Stimulated activated CD8-positive, alpha-beta memory T cell treated with anti-CD3 and anti-CD28 coated beads, Interleukin-7, amount 100 ng/mL, for 1 hour (primary cell): ENCODE measurements at places on chromosomes 7 and 10.

- no peak for DNase-seq
These were observed 857.8 kb downstream of the KCNMA1 start for GRCh38 chr10:76779796-76780301.

DNA sequence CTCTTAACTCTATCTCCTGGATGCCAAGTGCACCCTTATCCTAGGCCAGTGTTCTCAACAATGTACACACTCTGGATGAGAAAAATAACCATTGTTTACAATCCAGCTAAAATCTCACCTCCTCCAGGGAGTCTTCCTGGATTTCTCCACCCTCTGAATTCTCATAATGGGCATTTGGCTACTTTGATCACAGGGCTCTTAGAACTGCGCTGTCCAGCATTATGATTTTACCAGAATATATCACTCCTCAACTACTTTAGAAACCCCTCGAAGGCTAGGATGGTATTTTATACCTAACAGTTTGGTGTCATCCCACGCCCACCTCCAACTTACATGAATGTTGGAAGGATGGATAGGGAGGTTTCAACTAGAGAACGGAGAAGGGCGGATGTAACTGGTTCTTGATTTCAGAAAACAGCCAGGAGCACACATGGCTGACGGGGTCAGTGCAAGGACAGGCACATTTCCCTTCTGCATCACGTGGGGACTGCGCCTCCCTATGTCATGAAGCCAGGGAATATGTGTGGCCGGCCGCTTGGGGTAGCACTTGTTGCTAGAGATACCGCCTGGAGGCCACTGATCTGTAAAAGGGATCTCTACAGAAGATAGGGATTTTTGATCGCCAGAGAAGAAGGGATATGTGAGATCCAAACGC lies 1.2 kb upstream of the ATP6V0E2 start:
- DNase-seq = no peak

- DNase-seq = no peak
These were observed 20.0 kb downstream of the RBM17 start for GRCh38 chr10:6108631-6109443.

DNA sequence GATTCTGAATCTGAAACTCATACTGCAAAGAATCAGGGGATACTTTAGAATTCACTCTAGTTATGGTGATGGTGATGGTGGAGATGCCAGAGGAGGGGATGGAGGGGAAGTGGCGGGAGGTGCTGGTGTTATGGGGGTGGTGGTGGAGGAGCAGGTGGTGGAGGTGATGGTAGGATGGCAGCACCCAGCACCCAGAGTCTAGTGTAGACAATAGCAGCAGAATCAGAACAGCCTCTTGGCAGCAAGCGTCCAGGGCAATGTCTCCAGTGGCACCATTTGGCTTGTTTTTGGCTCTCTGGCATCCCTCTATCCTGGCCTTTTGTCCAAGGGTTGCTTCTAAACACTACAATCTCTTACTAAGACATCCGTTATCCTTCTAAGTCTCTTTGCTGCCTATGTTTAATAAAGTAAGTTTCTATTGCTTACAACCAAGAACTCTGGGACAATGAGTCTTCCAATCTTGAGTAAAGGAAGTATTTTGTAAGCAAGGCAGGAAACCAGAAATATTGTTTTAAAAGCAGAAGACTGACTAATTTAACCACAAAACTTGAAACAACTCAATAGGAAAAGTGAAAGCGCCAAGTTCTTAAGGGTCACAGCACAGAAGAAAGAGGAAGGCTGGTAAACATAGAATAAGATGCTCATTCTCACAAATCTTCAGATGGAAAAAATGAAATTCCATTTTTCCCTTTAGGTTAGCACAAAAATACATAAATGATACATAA lies 42.4 kb upstream of the GDF10 start:
- DNase-seq = no peak

DNA sequence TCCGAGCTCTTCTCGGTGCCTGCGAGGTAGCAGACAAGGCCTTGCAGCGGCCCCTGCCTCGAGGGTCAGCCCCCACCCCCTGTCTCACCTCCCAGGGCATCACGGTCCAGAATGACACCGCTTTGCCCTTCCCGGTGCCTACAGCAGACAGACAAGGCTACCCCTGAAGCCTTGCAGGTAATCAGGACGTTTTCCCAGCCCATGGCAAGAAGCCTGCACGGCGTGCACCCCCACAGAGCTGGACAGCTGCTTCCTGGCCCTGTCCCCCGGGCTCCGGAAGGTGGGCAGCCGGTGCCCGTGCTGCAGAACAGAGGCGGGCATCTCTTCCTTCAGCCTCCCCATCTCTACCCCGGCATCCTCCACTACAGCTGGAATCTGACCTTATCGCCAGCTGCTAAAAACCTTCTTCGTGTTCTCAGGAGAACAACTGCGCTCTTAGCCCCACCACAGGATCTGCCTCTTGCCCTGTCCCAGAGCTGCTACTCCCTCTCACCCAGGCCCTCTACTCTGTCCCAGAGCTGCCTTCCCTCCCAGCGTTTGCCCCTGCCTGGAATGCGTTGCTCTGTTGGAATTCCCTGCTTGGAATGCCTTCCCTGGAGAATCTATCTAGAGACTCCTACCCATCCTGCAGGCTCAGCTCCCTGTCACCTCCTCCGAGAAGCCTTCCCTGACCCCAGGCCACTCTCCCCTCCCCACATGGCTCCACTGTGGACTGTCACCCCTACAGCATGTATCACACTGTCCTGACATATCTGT lies 4.7 kb downstream of the MYL10 start:
- no peak for DNase-seq

DNA sequence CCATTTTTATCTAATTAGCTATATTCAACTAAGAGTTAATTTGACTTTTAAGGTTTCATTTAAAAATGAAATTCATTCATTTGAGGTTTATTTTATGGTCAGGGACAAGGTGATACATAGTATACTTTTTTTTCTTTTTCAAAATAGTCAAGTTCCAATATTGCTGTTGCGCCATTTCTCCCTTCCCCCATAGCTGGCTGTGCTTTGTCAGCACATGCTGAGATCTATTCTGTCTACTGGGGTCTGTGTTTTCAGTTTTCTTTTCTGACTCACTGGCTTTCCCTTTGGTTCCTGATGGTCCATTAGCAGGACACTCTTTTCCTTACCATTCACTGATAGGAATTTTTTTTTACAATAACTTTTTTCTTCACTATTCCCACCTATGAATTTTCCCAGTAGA lies 336.4 kb upstream of the TMEM229A start:
- no peak for DNase-seq

DNA sequence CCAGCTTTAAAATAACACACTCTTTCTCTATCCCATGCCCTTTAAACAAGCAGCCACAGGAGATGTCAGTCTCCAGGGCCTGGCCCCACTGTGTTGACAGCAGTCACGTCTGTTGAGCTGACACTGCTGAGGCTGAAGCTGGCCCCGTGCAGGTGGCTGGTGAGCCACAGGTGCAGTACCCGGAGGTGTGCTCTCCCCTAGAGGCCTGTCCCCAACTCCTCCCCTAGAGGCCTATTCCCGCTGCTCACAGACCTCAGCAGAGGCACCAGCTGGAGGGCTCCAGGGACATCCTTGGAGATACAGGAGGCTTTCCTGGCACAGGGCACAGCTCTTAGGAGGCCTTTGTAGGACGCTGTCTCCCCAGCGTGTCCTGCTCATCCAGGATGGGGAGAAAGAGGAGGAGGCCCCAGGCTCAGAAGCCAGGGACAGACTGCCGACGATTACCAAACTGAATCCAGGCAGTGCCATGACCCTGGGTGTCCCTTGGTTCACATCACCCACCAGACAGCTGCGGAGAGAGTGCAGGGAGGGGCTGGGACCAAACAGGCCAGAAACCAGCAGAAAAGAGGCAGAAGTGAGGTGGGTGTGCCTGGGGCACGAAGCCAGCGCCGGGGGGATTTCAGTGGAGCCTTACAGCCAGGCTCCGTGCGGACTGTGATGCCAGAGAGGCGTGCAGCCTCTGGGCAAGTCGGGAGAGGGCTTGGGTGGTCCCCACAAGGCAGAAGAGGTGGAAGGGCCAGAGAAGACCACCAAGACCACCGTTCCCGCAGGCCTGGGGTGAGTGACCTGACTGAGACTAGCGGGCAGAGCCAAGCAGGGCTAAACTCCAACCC lies 18.5 kb upstream of the TTYH3 start:
- DNase-seq = no peak

DNA sequence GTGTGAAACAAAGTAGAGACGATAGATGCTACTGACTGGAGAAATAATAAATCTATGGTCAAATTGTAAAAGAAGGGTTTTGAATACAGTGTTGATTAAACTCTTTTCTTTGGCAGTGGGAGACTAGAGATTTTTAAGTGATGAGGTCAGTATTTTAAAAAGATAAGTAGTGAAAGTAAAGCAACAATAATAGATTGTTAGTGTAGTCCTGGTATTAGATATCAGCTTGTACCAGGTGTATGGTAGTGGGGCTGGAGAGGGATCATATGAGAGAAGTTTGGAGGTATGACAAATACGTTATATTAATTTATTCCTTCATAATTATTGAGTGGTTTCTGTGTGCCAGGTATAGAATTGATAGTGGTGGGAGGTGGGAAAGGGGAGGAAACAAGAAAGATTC lies 25.2 kb downstream of the PHTF2 start:
- no peak for DNase-seq

GRCh38 chr10:102775935-102776669 lies 32.4 kb downstream of the WBP1L start:
- DNase-seq = no peak

- no peak for DNase-seq
These were observed 26.7 kb downstream of the DDC start for GRCh38 chr7:50538478-50538877.

- no peak for DNase-seq
These were observed 177.9 kb upstream of the BET1 start for GRCh38 chr7:94182066-94182465.

DNA sequence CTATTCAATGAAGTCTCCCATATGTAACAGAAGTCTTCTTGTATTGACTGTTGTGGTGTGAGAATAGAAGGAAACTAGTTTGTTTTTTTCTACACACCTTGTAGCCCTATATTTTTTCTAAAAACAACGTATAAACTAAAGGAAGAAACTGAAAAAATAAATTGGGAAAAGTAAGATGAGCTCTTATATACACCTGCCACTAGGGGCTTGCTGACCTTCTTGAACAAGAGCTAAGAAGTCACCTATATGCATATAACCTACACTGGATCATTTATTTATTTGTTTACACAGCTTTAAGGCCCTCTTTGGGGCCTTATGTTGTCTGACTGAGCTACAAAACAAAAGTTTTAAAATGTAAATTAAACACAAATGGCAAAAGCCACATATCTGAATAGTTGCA lies 383.0 kb downstream of the HPSE2 start:
- DNase-seq = no peak

DNA sequence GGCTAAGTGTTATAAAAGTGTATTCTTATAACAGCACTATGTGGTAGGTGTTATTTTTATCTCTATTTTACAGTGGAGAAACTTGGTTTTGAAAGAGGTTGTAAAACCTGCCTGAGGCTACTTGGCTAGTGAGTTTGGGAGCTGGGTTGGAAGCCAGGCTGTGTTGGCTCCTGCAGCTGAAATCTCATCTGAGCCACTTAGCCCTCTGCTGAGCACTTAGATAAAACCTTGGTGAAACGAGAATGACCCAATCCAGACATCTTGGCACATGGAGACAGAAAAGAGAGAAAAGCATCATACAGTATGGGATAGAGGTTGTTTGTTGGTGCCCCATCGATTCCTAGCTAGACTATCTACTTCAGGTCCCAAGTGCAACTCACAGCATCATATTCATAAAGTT lies 37.4 kb downstream of the BLNK start:
- DNase-seq = no peak

DNA sequence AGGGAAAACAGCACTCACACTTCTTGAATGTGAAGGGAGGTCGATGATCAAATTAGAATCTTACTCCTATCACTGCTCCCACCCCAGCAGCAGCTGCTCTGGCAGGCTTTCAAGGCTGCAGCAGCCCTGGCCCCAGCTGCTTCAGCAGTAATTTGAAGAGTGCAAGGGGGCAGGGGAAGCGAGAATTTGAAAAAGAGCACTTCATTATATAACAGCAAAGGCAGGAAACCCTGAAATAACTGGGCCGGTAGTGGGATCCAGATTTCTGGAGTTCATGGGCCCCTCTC lies 44.9 kb downstream of the MYPN start:
- DNase-seq = no peak

- no peak for DNase-seq
These were observed 92.7 kb upstream of the GPR26 start for GRCh38 chr10:123573236-123574108.

DNA sequence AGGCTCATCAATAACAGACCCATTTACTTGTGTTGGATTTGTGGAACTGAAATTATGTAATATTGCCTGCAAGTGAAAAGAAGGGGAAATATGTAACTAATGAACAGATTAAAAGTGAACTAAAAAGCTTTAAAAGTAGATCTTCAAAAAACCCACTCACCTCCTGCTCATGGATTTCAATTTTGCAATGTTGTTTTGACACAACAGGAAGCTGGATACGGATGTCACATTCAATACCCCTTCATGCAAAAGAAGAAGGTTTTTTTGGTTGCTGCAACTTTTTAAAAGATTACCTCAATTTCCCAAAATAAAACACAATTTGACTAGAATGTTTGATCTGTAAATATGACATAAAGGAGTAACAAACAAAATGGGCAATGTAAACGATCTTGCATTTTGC lies 3.3 kb downstream of the MKI67 start:
- DNase-seq = no peak

DNA sequence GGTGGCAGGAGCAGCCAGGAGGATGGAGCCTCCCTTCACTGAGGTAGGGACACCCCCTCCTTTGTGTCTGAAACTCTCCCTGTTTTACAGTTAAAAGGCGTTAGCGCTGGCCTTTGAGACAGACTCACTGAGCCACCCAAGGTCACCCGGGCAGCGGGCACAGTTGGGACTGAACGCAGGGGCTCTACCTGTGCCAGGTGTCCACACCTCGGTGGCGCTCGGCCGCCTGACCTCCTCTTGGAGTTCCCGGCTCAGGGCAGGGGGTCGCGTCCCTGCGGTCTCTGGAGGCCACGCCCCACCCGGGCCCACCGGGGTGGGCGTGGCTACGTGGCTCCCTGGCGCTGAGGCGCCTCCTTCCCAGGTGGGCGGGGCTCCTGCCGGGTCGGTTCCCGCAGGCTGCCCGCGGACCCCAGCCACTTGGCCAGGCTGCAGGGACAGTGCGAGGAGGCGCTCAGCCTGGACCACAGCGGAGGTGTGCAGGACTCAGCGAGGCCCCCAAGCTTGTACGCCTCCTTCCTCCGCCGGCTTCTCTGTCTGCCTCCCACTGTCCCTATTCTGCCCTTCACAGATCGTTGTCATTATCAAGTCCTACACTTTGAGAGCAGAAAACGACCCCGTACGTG lies 39.9 kb upstream of the LEP start:
- no peak for DNase-seq

DNA sequence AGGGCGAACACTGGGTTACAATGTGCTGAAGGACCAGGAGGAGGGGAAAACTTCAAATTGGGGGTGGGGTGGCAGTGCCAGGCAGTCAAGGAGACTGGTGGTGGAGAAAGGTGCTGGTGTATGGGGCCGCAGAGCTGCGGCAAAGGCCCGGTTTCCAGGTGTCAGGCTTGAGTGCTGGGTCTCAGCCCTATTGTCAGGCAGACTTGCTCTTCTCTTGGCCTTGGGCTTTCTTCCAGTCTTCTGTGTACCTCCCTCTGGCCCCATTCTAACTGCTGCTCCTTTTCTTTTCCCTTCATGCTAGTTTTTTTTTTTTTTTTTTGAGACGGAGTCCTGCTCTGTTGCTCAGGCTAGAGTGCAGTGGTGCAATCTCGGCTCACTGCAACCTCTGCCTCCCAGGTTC lies 51.0 kb downstream of the POLR3A start:
- no peak for DNase-seq
